ENCODE measurements at places on chromosomes 1 and 21.

GRCh38 chr1:192952646-192953045, 106.5 kb downstream of the UCHL5 start:
- DNase-seq = no peak

GRCh38 chr1:17441265-17441992, 2.0 kb upstream of the RCC2 start:
- DNase-seq = no peak

DNA sequence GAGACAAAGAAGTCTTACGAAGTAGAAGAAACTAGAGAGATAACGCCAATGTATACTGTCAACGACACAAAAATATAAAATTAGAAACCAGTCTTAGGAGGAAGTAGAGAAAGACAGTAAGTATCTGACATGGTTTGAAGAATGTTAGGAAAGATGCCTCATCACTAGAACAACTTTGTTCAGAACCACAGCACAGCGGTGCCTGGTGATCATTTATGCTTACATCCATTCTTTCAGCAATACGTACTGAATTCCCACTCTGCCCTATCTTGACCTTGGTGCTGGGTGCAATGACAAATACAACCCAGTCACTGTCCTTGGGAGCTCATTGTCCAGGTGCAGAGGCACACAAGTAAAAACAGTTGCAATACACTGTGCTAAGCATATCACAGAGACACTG, 104.4 kb downstream of the TM2D1 start:
- DNase-seq = no peak

- no peak for DNase-seq
These were observed 59.4 kb upstream of the MPC2 start for GRCh38 chr1:167996266-167996665.

Data from cortex of kidney (tissue), 1 donor.